AG04450 (cell line): ENCODE measurements at places on chromosomes 1 and 21.

GRCh38 chr21:14995695-14996490, 68.9 kb downstream of the NRIP1 start:
- no peak for DNase-seq

DNA sequence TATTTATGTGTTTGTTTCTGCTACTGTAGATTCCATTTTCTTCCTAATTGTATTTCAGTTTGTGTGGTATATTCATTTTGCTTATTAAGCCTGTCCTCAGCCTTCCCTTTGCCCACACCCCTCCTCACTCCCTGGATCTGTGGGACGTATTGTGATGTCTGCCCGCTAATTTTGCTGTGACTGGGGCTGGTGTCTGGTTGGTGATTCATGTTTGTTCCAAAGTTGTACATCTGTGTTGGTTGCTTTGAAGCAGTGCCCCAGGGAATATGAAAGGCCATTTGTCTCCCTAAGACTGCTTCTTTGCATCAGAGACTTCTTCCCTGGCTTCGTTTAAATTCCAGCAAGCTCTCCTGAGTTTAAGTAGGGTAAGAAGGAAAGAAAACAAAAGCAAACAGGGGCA, 289.5 kb upstream of the SGIP1 start:
- no peak for DNase-seq

DNA sequence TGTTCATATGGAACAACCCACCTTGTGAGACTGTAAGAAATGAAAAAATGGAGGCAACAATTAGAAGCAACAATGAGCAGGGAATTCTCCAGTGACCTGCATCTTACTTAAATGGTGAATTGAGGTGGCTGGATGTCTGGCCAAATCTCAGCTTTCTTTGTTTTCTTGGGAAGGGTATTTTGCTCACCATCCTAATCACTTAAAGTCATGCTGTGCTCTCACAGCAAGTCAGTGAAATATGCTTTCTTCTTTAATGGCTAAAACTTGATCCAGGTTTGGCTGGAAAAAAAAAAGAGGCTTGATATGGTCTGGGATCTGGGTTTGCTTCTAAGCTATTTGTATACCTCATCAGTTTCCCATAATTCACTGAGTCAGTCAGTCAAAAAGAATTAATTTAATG, 124.8 kb downstream of the ESRRG start:
- DNase-seq = no peak

DNA sequence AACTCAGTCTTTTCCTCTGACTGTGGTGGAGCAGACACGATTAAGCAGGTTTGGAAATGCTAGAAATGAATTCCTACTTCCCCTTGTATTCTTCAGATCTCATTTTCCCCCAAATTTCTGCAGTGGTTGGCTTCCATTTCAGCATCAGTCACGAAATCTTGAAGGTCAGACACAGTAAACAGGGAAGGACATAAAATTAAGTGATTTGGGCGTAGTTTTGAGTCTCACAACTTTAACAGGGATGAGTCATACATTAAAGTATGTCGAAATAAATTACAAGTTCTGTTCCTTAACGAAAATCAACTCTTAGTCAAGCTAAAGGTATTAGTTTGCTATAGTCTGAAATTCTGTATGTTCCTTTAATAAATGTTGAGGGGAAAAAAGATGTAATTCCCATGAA, 61.1 kb downstream of the HNRNPR start:
- DNase-seq = peak; percentile 16

DNA sequence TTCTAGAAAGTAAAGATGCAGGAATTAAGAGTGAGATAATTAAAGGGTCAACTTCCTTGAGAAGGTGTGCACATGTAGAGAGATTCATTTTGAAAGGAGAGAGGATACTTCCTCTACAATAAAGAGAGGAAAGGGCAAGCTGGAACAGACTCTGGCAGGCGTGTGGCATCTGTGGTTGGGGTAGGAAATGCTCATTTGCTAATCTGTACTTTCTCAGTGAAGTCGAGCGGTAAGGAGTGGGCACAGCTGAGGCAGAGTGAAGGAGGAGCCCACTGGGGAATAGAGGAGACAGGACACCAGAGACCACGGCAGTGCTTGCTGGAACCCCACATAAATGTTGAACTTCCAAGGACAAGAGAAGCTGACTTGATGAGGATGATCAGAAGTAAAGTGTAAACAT, 49.1 kb downstream of the PCSK9 start:
- no peak for DNase-seq

- no peak for DNase-seq
These were observed 152.9 kb downstream of the PGBD5 start for GRCh38 chr1:230273141-230273710.

- no peak for DNase-seq
These were observed 79.4 kb upstream of the ACTL8 start for GRCh38 chr1:17675744-17676143.

GRCh38 chr1:43337588-43337987, at the start of gene MPL:
MPL (plus strand) TSS chr1:43337818; CDS start chr1:43337849, 31 bp downstream.
- no peak for DNase-seq

DNA sequence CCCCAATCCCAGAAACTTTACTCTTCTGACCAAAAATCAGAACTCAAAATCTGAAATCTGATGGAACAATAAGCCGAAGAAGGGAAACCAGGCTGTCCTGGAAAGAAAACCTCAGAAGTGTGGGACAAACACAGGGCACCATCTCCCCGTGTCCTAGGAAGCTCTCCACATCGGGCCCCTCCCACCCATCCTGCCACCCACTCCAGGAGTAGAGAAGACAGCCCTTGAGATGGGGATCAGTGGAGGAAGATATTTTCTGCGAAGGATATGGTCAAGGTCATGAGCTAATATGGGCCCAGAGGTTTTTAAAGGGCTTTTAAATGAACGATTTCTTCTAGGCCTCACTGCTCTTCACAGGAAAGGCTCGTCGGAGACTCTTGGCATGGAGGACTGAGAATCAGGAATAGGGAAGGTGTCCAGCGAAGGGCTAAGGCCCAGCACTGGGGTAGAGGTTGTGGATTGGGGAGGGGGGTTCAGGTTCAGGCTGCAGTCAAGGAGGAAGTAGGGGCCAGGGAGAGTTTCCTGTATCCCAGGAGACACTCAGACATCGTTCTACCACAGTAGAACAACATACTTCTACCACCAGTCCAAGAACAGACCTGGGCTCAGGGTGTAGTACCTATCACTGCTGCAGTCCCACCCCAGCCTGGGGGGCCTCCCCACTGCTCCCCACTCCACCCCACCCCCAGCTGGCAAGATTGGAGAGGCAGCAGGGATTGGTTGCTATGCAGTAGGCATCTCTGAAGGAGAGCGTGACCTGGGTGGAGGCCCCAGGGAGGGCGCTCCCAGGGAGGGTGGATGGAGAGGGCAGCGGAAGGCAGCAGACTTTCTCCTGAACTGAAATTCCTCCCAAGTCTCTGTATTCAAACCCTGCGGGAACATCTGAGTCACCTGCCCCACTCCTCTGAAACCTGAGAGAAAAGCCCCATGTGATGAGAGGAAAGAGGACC, 1.2 kb upstream of the S100A5 start:
- no peak for DNase-seq

- DNase-seq = no peak
These were observed 1.4 kb downstream of the ZNF697 start for GRCh38 chr1:119646521-119647227.

GRCh38 chr21:45844181-45844580, 137.4 kb upstream of the COL6A1 start:
- DNase-seq = no peak

GRCh38 chr1:40712997-40713396, 21.5 kb downstream of the NFYC start:
- no peak for DNase-seq

DNA sequence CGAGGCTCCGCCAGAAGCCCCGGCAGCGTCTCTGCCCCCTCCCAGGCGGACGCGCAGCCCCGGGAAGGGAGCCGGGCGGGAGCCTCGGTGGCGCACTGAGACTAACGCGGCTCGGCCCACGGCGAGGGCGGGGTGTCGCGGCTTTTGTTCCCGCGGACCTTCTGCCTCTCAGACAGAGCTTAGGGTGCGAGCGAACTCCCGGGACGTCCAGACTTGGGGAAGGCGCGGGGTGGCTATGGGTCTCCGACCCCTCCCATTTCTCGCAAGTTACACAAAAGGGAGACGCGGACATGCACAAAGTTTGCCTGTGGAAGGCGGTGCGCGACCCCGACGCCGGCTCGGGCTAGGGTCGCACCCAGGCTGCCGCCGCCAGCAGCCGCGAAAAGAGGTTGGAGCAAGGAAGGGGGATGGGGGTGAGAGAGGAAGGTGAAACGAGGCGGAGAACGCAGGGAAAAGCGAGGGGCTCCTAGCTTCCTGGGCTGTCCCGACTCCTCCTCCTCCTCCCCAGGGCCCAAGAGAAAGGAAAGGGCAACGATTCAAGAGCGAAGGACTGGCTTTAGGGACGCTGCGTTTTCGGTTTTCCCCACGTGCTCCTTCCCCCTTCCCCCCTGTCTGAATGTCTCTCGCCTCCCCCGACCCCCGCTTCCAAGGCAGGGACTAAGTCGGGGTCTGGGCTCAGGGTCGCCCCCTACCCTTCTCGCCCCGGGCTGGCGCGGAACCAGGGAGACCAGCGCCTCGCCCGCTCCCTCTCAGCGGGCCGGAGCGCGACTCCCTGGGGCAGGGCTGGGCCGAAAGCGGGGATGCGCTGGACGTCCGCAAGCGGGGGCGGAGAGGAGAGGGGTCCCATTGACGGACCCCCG, 729 bp downstream of the APP start:
- DNase-seq = no peak

DNA sequence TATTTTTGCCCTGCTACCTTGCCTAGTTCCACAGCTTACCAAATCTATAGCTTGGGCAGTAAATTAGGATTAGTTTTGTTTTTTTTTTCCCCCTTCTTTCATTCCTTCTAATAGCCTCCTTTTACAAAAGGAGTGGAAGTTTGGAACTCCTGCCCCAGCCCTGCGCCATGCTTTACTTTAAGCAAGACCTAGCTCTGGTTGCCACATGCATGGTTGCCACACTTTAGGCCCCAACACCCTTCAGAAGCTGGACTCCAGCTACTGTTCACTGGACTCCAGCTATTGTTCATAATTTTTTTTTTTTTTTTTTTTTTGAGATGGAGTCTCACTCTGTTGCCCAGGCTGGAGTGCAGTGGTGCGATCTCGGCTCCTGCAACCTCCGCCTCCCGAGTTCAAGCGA, 115.8 kb downstream of the NR5A2 start:
- DNase-seq = no peak

DNA sequence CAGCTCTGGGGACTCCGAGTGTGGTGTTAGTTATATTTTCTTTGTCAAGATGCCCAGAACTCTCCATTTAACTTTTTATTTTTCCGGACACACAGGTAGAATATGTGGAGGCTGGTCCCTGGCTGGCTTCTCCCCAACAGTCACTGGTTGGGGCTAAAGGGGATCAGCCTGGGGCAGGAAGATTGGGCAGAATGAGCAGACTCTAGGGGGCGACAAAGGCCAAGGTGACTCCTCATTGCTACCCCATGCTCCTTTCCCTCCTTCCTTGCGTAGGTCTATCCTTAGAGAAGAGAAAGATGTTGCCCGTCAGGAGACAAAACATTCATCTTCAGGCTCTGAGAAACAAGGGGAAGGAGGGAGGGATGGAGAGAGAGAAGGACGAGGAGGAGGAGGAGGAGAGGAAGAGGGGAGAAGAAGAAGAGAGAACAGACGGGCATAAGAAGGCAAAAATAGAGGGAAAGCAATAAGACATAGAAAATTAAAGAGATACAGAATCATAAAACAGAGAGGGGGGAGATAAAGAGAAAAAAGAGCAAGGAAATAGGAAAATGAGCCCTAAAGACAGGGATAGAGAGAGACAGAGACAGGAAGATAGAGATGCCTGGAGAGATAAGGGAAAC, 89.9 kb downstream of the FOXD2 start:
- no peak for DNase-seq

DNA sequence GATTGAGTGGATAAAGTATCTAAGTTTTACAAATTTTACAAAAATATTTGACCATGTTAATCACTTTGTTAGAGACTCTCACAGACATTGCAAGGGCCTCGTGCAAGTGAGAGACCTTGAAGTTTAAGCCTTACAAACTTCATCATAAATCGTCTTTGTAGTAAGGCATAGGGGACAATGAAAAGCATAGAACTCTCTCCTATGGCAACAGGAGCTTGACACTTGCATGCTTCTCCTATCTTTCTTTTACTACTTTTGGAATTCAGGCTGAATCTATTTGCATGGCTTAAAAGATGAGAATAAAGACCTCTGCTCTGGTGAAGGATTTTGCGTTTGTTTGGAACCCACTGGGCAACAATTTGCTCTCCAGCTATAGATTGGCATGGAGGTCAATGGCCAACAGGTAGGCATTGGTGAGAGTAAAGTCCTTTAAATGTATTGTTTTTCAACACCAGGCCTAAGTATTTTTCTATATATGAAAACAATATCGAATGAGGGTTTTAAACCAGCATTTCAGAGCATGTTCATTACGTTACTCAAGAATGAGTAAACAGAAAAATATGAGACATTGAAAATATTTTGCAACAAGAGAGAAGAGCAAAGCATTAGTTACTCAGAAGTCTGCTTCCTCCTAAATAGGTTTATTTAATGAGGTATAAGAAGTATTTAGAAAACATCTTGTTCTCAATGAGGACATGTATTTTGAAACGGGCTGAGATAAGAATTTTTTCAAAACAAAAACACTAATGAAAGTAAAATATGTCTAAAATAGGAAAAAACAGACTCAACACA, 192.2 kb downstream of the TGFB2 start:
- DNase-seq = peak; percentile 26

DNA sequence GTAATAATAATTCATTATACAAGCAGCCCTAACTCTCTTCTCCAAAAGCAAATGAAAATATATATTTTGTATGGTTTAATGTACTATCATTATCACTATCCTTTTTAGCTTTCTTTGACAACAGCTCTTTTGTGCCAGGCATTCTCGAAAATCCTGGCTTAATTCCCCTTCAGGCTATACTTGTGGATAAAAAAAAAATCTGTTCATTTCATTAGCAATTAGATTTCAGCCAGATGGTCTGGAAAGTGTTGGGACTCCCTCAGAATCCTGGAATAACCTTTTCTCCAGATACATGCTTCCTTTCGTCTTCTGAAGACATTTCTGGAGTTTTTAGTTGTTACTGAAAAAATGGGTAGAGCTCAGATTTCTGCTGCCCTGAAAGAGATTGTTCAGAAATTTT, 83.4 kb upstream of the PLPPR4 start:
- DNase-seq = no peak

GRCh38 chr1:13674377-13674776, 25.6 kb upstream of the PRDM2 start:
- no peak for DNase-seq

DNA sequence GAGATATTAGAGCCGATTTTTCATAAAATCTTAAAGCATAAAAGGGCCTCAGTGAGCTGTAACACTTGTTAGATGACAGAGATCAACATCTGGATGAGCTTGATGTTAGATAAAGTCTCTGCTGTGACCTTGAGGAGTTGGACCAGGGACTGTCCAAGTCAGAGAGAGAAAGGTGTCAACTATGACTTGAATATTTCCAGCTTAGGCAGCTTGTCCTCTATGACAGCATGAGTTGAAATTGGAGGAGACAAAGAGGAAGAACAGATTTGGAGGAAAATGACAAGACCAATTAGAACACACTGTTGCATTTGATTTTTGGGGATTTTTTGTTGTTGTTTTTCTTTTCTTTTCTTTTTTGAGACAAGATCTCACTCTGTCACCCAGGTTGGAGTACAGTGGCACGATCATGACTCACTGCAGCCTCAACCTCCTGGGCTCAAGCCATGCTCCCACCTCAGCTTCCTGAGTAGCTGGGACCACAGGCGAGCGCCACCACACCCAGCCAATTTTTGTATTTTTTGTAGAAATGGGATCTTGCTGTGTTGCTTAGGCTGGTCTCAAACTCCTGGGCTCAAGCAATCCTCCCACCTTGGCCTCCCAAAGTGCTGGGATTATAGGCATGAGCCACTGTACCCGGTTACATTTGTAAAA, 35.3 kb upstream of the CLIC4 start:
- no peak for DNase-seq
